ENCODE measurements at places on chromosomes 1 and 21.

- no peak for DNase-seq
These were observed 17.3 kb upstream of the TIPRL start for GRCh38 chr1:168161459-168161858.

DNA sequence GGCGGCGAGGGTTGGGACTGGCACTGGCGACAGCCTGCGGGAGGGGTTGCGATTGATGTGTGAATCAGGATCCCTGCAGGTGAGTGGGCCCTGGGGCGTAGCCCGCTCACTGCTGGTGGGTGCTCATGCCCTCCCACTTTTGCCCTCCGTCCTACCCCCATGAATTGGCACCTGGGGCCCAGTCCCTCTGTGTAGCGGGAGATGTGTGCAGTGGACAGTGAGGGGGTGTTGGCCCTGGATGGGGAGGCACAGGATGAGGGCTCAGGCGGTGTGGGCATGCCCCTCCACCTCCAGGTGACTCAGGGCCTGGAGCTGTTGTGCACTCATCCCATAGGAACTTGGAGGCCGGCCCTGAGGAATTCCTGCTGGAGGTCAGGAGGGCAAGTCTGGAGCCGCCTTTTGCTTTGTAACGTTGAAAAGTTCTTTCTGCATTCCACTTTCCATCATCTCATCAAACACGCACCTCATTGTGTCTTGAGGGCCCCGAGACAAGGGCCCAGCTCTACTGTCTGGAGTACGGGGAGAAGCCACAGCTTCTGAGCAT, 3.0 kb downstream of the PEAR1 start:
- peak; percentile 90 for DNase-seq

DNA sequence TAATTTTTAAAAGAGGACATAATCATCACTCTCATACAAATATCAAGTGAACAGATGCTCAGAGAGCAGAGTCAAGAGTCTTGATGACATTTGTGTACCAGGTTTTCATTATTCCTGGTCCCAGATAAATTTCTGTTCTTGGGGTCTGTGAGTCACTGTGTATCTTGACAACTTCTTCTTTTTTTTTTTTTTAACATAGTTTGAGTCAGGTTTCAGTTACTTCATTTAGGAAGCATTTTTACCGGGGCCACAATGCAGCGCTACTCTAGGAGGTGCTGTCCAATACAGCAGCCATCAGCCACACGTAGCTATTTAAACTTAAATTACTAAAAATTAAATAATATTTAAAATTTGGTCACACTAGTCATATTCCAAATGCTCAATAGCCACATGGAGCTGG, 188.1 kb upstream of the SAMSN1 start:
- DNase-seq = no peak

DNA sequence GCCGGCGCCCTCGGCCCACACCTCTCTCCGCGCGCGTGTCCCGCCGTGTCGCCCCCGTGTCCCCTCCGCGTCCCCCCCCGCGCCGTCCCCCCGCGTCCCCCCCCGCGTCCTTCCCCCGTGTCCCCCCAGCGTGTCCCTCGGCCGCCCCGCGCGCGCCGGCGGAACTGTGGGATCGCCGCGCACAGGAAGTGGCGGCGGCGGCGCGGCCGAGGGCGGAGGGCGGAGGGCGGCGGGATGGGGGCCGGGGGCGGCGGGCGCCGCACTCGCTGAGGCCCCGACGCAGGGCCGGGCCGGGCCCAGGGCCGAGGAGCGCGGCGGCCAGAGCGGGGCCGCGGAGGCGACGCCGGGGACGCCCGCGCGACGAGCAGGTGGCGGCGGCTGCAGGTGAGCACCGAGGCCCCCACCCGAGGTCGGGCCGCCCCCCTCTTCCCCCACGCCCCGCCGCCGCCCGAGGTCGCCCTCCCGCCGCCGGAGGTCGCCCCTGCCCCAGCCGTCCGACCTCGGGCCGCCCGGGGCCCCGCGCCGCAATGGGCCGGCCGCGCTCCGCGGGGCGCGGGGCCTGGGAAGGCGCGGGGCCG, at the start of gene AGPAT3:
Gene AGPAT3, plus strand, starts transcription at position 262 of the 578 bp plus-strand sequence. CDS start 94,459 bp downstream, outside the sequence.
- DNase-seq = no peak

GRCh38 chr21:44485254-44485793, 30.0 kb downstream of the LRRC3 start:
- DNase-seq = no peak

DNA sequence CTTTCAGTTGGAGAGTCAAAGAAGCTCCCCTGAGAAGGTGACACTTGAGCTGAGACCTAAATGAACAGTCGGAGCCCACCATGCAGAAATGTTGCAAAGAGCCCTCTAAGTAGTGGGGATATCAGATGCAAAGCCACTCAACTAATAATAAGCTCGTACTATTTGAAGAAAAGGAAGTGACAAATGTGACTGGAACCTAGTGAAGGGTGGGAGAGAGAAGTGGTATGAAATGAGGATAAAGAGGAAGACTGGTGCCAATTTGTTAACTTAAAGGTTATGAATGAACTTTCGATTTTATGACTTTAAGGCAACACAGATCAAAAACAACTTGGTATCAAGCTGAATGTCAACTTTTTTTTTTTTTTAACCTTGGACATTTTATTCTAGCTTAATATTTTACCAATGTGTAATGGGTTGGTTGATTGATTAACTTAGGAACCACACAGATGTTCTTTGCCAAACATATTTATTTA, 14.7 kb downstream of the LYPLAL1 start:
- no peak for DNase-seq

DNA sequence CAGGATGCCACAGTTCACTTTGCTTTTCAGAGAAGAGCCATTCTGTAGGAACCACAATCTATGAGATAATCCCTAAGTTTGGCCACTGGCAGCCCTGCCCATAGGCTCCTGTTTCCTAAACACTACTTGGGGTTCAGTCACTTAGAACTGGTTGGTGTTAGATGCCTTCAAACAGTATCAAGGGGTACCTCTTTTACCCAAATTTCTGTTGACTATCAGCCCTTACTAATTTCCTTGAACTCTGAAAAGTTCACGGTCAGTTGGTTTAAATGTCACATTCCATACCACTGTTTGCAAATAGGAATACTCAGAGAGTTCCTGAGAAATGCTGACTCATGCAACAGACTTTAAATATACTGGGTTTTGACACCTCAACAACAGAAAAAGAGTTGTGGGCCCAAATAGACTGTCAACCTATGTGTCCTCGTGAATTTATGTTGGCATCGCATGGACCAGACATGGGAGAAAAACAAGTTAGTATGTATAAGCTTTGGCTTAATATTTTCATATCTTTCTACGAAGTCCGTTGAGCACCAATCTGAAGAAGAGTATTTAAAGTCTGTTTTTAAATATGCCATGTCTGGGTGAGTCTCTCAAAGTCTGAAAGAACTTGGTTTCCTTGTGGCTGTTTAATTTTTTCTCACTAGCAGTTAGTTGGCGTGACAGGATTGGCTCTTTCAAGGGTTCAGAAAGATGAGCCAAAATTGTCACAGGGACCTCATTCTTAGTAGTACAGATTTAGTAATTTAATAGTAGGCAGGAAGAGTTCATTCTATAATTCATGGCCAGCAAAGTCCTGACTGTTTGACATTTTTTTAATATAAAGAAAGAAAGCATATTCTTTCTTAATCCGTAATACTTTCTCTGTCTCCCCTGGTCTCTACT, 56.5 kb upstream of the ZNF326 start:
- no peak for DNase-seq

DNA sequence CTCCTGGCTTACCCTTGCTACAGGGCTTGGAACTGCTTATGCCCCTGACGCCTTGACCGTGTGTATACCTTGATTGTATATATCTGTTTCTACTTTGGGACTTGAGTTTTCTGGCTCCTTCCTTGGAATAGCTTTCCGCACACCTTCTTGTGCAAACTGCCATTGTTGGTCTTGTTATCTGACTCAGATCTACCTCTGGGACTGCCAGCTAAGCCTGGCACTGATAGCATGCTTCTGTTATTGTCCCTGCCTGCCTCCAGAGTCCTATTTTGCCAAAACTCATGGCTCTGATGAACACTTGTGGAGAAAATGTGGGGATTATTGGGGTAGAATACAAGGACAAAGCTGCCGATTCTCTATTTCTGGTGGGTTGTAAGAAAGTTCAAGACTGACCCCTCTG, 15.4 kb downstream of the FMOD start:
- DNase-seq = no peak

DNA sequence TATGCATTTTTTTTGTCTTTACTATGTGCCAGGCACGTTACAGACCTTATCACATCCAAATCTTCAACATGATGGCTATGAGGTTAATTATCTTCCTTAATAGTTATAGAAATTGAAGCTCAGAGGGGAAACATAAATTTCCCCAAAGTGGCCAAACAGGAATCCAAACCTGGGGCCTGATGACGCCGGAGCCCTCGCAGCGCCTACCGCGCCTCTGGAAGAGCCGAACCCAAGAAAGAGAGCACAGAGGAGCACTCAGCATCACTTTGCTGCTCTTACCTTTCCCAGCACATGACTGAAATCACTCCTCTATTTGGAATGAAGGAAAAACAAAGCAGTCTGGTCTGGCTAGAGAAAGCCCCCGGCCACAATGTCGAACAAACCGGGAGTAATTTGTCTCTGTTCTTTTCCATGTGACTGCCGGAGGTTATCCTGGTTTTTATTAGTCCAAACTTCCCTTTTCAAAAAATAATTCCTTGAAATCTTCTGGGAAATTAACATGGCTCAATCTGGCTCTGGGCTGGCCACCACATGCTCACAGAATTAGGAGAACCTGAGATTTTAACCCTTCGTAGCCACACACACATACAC, 195.5 kb downstream of the ADSS2 start:
- no peak for DNase-seq

- DNase-seq = no peak
These were observed 22.8 kb downstream of the C2CD2 start for GRCh38 chr21:41931041-41931451.

DNA sequence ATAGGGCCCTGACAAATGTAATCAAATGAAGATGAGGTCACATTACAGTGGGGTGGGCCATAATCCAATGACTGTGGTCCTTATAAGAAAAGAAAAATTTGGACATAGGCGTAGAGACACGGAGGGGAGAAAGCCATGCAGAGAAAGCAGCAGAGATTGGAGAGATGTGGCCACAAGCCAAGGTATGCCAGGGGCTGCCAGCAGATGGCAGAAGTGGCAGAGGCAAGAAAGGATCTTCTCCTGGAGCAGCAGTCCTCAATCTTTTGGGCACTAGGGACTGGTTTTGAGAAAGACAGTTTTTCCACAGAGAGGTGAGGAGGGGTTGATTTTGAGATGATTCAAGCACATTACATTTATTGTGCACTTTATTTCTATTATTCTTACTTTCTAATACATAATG, 355.1 kb downstream of the NPHP4 start:
- no peak for DNase-seq

GRCh38 chr1:214198571-214198970, 82.4 kb upstream of the SMYD2 start:
- no peak for DNase-seq

- DNase-seq = no peak
These were observed 7.2 kb downstream of the FAAH start for GRCh38 chr1:46401154-46401913.

- DNase-seq = no peak
These were observed 120.0 kb downstream of the TGFBR3 start for GRCh38 chr1:91765880-91766443.

- DNase-seq = no peak
These were observed 88.6 kb downstream of the NEK7 start for GRCh38 chr1:198245379-198245778.
